ENCODE measurements at places on chromosomes 3 and 15.

DNA sequence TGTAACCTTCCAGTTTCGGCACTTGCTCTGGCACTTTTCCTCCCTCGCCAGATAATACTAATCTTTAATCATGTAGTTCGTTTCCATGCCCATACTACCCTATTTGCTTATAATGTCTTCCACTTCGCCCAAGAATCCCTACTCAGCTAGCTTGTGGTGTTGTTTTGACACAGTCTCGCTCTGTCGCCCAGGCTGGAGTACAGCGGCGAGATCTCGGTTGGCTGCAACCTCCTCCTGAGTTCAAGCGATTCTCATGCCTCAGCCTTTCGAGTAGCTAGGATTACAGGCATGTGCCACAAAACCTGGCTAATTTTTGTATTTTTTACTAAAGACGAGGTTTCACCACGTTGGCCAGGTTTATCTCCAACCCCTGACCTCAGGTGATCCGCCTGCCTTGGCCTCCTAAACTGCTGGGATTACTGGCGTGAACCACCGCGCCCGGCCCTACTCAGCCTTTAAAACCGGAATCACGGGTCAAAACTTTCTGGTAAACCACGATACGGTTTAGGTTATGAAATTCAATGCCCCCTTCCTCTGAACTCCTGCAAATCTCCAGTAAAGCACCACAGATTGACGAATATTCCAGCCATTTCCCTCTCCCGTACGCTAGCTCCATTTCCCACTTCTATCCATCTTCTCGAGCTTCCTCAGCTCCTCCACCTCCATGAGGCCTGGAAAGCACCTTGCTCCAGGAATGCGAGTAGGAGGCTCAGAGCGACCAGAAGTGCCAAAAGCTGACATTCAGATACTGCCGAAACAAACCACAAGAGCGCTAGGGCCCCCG is 878 bp upstream of the RAD51 start:
- no peak for DNase-seq

DNA sequence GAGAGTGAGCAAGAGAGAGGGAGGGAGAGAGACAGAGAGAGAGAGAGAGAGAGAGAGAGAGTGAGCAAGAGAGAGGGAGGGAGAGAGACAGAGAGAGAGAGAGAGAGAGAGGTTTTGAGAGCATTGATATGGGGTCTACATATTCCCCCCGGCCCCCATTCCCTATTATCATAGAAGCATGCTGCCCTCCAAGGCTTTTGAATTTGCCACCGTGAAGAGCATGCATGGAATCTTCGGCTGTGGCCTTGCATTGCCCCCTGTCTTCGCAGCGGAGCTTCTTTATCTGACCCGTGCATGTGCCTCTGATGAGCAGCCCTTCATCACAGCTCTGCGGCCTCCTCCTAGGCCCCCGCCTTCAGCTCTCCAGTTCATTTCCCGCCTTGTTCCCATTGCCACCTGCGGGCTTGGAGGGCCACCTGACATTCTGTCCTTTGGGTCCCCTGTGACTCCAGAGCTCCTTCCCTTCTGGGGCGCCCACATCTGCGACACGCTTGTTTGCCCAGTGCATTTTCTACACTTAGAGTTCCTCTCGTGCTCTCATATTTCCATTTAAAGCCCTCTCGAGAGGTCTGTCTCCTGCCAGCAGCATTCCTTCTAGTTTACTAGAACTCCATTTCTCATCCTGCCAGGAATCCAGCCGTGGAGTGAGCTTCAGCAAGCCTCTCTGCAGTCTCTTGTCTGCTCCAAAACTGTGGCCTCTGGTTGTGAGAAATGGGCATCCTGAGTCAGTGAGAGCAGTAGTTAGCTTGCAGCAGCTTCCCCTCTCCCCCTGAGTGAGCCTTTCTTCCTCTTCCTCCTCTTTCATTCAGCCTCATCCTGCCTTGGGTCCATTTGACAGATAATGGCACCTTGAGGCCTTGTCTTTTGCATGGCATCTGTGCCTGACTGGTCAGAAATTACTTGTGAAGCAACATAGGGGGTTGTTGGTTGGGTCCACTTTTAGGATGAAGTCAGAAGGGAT is 25.3 kb downstream of the LPP start:
- no peak for DNase-seq

DNA sequence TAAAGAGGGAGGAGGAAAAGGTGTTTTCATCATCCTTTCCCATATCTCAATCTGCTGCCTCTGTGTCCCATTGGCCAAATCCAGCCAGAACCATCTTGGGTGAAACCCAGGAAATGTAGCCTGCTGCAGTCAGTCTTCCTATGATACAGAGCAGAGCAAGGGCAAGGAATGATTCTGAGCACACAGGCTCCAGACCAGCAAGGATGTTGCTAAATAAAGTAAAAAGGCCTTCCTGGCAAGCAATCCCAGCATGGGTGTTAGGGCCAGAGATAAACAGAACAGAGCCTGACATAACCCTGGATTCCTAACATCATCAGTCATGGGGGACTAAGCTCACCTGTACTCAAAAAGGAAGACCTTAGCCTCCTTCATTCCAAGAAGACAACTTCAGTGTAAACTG is 90.7 kb upstream of the AGTR1 start:
- no peak for DNase-seq

DNA sequence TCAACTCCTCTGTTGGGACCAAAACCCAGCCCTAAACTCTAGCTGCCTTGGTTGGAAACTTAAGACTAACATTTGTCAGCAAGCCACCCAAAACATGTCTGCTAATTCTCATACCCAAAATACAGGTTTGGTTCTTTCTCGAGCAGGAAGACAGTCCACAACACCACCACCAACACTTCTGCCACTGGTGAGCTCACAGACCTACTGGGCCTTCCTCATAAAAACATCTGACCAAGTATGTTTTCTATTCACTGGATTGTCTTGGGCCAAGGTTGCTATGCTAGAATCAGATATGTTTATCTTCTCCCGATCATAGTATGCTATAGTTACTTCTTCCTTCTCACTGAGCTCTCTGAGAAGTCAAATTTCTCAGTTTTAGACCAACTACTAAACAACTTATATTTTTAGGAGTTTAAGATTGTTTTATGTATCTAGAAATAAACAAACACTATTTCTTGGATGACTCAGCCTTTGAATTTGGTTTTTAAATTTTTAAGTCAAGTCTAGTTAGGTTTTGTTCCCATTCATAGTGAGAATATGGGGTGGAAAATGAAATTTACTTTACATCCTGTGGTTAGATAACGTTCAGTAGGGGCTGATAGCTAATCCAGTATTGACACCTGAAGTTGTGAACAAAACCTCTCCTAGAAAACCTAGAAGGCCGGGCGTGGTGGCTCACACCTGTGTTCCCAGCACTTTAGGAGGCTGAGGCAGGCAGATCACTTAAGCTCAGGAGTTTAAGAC is 360.5 kb downstream of the RSL24D1 start:
- no peak for DNase-seq

GRCh38 chr15:61527836-61528580 is 298.9 kb upstream of the RORA start:
- no peak for DNase-seq

DNA sequence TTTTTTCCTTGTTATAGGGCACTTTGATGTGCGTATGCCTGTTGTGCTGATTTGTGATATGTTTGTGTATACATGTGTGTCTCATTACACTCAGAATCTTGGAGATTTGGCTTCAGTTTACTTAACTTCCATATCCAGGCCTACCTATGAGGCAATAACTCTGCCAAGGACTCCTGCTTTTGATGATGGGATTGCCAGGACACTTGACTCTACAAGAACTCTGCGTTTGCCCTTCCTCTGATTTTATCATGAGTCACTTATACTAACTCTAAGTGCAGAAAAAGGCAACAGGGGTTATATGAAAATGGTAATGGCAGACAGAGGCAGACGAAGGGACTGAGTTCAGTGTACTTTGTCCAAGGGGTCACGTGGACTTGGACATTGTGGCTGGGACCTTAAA is 33.6 kb downstream of the MCTP2 start:
- no peak for DNase-seq
